ENCODE measurements at places on chromosomes 12 and 14.

- DNase-seq = no peak
Measured at GRCh38 chr12:14993117-14993516, 20.3 kb downstream of the PDE6H start.

DNA sequence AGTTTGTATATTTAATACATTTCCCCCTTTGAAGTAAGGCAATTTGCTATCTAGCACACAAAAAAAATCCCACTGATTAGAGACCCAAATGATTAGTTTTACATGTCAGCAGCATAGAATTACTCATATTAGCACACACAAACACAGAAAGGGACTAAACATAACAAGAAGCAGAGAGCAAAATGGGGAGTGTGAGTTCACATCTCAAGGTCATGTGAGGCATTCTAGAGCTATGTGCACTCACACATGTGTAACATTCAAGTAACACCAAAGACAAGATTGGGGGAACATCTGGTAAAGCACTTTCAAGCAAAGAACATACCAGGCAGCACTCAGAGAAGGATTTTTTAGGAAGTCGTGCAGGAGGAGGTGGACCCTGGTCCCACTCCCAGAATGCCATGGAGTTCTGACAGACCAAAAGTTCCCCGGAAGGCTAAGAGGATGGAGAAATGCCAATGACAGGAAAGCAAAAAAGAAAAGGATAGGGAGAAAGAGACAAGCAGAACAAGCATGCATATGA, 105.8 kb upstream of the SINHCAF start:
- no peak for DNase-seq

DNA sequence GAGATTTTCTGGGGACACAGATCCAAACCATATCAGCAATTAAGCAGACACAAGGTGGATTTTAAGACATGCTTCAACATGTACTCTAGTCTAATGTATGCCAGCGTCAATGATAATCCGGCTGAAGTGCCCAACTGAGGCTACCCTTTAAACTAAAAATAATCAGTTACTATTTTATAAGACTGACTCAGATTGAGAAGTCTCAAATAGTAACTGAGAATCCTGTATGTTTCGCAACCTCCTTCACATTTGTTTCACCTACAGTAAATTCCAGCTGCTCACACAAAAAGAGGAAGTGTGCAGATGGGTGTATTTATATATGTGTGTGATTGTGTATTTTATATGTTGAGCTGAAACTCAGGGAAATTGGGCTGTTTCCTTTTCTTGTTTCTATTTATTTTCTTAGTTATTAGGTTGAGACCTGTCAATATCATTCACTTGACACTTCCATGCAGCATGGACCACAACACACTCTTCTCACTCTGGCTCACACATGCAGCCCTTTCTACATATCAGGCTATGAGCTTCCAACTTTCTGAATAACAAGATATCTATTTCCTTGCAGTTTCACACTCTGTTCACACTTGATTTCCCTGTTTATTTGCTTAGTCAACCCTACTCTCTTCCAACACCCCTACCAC, 1224.9 kb upstream of the TMEM132C start:
- no peak for DNase-seq

GRCh38 chr14:23632461-23633159, 3.6 kb upstream of the DHRS2 start:
- no peak for DNase-seq

GRCh38 chr14:93548102-93548843, 117.5 kb downstream of the UNC79 start:
- DNase-seq = no peak

- DNase-seq = no peak
Measured at GRCh38 chr14:91346838-91347173, 70.8 kb downstream of the CCDC88C start.

DNA sequence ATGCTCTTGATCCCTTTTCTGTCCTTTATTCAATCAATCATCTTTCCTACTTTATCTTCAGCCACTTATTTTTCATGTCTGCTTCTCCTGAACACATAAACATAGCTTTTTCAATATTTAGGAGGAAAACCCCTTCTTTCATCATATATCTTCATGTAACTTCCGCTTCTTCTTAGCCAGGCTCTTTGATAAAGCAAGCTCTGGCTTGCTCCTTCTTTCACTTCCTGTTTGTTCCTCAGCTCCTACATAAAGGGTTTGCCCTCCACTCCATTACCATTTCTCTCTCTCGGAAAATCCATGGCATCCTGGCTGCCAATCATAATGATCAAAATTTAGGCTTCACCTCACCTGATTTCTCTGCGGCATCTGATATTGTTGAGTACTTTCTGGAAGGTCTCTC, 33.7 kb upstream of the HELB start:
- no peak for DNase-seq

DNA sequence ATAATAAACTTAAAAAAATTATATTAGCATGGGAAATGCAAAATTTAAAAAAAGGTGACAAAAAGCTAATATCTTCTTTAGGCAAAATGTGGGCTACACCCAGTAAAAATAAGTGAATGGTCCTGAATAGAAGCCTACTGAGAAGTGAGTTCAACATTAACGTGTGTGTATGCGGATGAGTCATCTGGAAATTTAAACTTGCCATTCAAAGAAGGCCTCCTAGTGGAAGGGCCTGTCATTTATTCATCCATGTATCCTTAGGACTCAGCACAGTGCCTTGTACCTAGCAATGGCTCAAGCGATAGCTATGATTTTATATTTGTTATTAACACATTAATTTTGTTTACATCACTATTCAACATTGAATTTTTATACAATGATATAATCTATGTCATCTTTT, 226.2 kb downstream of the NUBPL start:
- no peak for DNase-seq

DNA sequence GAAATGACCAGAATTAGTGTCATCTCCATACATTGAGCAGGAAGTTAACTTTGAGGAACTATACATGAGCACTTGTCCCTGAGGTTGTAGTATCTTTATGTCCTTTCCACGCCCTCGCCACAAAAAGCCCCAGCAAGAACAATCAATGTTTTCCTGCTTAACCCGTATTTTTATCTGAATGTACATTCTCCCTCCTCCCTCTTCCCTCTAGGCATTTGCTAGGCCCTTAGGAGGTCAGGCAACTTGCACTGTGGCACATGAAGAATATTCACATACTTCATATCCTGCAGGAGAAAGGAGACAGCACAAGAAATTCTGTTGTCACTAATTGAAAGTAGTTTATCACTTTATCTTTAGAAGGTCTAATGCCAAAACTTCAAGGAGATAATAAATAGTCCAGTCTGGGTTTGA, 18.1 kb upstream of the DUSP6 start:
- DNase-seq = no peak

- DNase-seq = no peak
Measured at GRCh38 chr14:101025696-101026095, 122.2 kb upstream of the RTL1 start.

Data from activated T-helper 1 cell treated with anti-CD3 and anti-CD28 coated beads, Interleukin-12 subunit alpha, Interleukin-12 subunit beta, Interleukin-2, Interleukin-4 antibody, amounts not matched to agents 30 ng/mL and 10 ng/mL and 1 ng/mL, durations not matched to agents 14 hours and 24 hours and 36 hours (primary cell).